ENCODE measurements at places on chromosomes 3 and 15.
A peak's percentile ranks its signal among the peaks of the same experiment; 100 is the strongest.

- no peak for DNase-seq
These were observed 22.0 kb downstream of the TGFBR2 start for GRCh38 chr3:30628205-30628900.

- DNase-seq = peak; percentile 48
These were observed 1.1 kb upstream of the PIK3CA start for GRCh38 chr3:179146911-179147513.

DNA sequence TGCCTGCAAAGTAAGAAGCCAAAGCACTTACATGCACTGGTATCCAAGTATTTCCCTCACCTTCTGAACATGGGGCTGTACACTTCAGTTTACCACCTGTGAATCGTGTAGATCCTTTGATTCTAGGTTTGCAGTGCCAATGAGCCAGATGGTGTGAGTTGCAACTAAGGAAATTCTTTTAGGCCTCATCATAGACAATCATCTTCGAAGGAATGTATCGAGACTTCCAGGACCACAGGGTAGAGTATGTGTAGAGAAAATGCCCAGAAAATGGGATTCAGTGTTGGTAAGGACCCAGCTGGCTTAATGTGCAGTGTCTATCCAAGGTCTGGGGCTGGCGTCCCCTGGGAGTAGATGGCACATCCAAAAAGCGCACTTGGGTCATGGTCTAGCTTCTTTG is 323.2 kb upstream of the TPM1 start:
- DNase-seq = no peak

GRCh38 chr3:135456108-135456790 is 509.3 kb upstream of the PPP2R3A start:
- no peak for DNase-seq

GRCh38 chr3:168100777-168101492 is 5.2 kb upstream of the GOLIM4 start:
- DNase-seq = no peak
